ENCODE measurements at places on chromosomes 7 and 10. TPM values are rescaled to one million over a fixed set of nuclear protein-coding genes. Genes with fewer than 3 reads are reported as not detected.

- no peak overlapping the region for H3K4me3 ChIP-seq
- H3K4me1 ChIP-seq, result peaks cover 48% of the 10 kb centered on the region
- H3K27me3 ChIP-seq, result peaks cover 2% of the 10 kb centered on the region
- no peak for DNase-seq
- no peaks in the 10 kb centered on the region for H3K36me3 ChIP-seq
These were observed 84.3 kb upstream of the ADRB1 start for GRCh38 chr10:113959383-113959760.

Gene LIPJ
- not detected for total RNA-seq

- no peak for DNase-seq
- H3K27me3 ChIP-seq, result no peaks in the 10 kb centered on the region
- no peak overlapping the region for H3K4me3 ChIP-seq
- peaks cover 3% of the 10 kb centered on the region for H3K4me1 ChIP-seq
- H3K36me3 ChIP-seq, result peaks cover 5% of the 10 kb centered on the region
These were observed 33.9 kb downstream of the C10orf105 start for GRCh38 chr10:71685554-71686232.

- H3K4me1 ChIP-seq, result no peaks in the 10 kb centered on the region
- H3K27ac ChIP-seq, result no peak overlapping the region
- DNase-seq, result no peak
- no peaks in the 10 kb centered on the region for H3K27me3 ChIP-seq
These were observed 109.8 kb downstream of the HPSE2 start for GRCh38 chr10:99125879-99126278.

GRCh38 chr10:9596368-9596920, 1421.2 kb upstream of the CELF2 start:
- H3K27ac ChIP-seq, result no peak overlapping the region
- H3K27me3 ChIP-seq, result no peaks in the 10 kb centered on the region
- no peak for DNase-seq
- H3K4me1 ChIP-seq, result no peaks in the 10 kb centered on the region
- no peaks in the 10 kb centered on the region for H3K36me3 ChIP-seq
- no peak overlapping the region for H3K4me3 ChIP-seq

Gene ATOH7
- not detected for total RNA-seq

- no peaks in the 10 kb centered on the region for H3K27me3 ChIP-seq
- no peak for DNase-seq
- H3K4me1 ChIP-seq, result no peaks in the 10 kb centered on the region
These were observed 287.8 kb upstream of the CDC14C start for GRCh38 chr7:48636391-48637015.

DNA sequence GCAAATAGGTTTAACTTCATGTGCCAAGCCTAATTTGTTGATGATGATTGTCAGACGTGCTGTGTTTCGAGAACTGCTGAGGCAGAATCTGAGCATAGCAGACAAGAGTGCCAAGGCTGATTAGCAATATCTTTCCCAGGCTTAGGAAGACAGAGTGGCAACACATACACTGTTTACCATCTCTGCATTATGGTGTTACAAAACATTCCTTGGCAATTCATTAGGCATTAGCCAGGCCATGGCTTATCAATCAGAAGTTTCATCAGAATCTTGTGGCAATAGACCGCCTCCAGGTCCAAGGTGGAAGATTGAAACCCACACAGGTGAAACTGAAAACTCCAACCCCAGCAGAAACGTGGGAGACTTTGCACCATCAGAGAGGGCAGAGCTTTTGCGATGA, 148.5 kb downstream of the AOAH start:
- DNase-seq, result no peak
- H3K36me3 ChIP-seq, result peaks cover 36% of the 10 kb centered on the region
- no peak overlapping the region for H3K27ac ChIP-seq
- H3K27me3 ChIP-seq, result no peaks in the 10 kb centered on the region
- peaks cover 2% of the 10 kb centered on the region for H3K4me1 ChIP-seq
- H3K4me3 ChIP-seq, result no peak overlapping the region
